ENCODE measurements at places on chromosomes 3 and 15. TPM values are rescaled to one million over a fixed set of nuclear protein-coding genes. Genes with fewer than 3 reads are reported as not detected.

- DNase-seq: no peak
Measured at GRCh38 chr3:17398959-17399551, 343.4 kb downstream of the TBC1D5 start.

GRCh38 chr15:45166834-45167630, 20.7 kb downstream of the SHF start:
- DNase-seq: peak; percentile 89

FRMD4B gene
- 36.6 TPM for total RNA-seq

MB21D2 gene
- 3.0 TPM for total RNA-seq

GRCh38 chr3:72371431-72371830, 476.8 kb downstream of the SHQ1 start:
- DNase-seq: no peak

GRCh38 chr3:36095238-36095637, 285.1 kb upstream of the STAC start:
- no peak for DNase-seq

FBXL22 gene
- 0.20 TPM for total RNA-seq

SLCO2A1 gene
- total RNA-seq: 7.9 TPM

BTLA gene
- not detected for total RNA-seq

- DNase-seq: no peak
Measured at GRCh38 chr15:52232327-52232726, 41.1 kb upstream of the GNB5 start.

DNA sequence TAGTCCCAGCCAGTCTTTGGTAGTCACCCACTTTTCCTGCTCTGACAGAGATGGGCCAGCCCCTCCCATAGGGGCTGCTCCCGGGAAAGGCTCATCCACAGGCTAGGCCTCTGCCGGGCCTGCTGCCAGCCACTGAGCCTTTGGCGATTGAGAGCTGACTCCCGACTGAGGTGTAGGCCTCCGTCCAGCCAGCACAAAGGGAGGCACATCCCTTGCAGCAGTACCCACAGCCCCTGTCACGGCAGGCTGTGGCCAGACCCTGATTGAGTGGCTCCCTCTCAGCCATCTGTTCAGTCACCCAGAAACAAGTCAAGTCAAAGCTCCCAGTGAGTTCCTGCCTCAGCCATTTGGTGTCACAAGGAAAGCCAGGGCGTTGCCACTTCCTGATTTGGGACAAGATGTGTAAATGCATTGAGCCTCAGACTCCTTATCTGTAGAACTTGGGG, 6.2 kb upstream of the PAK6 start:
- no peak for DNase-seq

GRCh38 chr15:74960286-74960685, 3.7 kb upstream of the RPP25 start:
- no peak for DNase-seq

BNC1 gene
- total RNA-seq: 2.2 TPM

C3orf22 gene
- not detected for total RNA-seq

PLEKHO2 gene
- 62.7 TPM for total RNA-seq

- DNase-seq: no peak
Measured at GRCh38 chr3:120816728-120817127, 74.2 kb downstream of the GTF2E1 start.

DNA sequence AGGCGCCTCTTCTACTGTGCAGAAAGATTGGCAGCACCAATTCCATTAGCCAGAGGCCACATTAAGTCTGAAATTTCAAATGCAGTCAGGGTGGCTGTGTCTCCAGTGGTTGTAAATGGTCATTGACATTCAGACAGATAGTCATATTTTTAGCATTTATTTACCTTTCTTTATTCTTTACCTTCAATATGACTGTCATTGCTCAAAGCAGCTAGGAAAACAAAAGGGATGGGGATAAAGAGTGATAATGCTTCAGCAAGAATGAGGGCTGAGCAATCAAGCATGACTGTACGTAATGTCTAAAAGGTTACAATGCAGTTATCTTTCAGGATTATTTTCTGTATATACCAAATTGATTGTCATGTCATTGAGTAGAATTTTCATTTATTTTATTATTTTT, 360.4 kb downstream of the EFHB start:
- no peak for DNase-seq

- no peak for DNase-seq
Measured at GRCh38 chr15:95087253-95087609, 855.9 kb downstream of the MCTP2 start.

PPP1R14D gene
- not detected for total RNA-seq

- DNase-seq: no peak
Measured at GRCh38 chr15:60899322-60899966, 329.7 kb downstream of the RORA start.

MESP2 gene
- not detected for total RNA-seq

CHL1 gene
- not detected for total RNA-seq

DNA sequence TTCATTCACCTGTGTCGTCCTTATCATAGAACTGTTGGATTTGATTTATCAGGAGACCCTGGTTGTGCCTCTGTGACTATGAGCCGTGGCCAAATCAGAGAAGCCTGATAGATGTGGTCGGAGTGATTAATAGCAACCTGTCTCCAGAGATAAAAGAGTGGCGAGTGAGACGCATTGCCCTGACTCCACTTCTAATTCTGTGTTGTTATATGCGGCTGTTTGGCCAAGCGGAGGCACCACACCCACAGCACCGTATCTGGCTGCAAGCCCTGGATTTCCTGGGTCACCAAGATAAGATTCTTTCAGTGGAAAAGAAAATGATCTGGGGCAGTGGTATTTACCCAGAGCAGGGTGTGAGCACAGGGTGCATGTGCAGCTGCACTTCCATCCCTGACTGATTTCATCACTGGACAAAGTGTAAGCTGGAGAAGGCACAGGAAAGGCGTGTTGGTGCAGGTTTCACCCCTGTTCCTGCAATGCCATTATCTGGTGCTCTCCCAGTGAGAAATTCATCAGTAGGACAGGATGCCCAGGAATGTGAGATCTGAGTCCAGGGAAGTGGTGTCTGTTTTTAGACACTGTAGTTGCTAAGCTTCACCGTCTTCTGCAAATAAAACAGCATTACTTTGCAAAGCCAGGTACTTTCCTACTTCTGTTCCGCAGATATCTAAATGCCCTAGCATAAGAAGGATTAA, 84.6 kb downstream of the CD47 start:
- peak; percentile 92 for DNase-seq

DNA sequence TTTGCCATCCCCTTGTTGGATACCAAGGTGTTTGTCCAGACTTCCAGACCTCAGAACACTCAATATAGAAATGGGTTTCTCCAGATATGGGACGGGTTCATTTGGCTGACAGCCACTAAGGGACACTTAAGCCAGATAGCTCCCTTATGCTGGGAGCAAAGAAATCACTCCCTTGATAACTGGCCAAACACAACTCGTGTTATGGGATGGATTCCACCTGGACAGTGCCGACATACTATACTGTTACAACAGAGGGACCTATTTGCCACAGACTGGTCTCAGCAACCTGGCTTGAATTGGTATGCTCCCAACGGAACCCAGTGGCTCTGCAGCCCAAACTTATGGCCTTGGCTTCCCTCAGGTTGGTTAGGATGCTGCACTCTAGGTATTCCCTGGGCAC, 114.0 kb upstream of the PLCL2 start:
- DNase-seq: no peak

GRCh38 chr3:170476291-170476690, 57.6 kb downstream of the CLDN11 start:
- no peak for DNase-seq

DNA sequence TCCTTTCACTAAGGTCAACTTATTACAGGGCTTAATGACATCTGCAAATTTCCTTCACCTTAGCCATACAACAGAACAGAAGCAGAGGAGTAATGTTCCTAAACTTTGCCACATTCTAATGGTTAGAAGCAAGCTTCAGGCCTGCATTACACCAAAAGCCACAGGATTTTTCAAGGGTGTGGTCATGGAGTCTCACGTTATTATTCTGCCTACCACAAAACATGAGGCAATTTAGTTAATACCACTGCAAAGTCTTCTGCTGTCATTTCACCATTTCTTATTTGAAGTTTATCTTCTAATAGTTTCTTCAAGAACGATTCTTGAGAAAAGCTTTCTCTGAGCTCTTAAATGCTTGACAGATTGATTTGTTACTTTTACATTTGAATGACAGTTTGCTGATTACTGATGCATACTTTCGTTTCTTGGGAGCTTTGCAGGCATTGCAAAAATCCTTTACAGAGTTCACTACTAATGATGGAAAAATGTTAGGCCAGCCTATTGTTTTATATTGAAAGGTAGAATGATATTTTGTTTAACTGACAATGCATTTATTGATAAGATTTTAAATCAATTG, 1257.1 kb downstream of the NSUN3 start:
- no peak for DNase-seq

GRCh38 chr3:64888840-64889392, 201.1 kb upstream of the ADAMTS9 start:
- DNase-seq: no peak
